ENCODE measurements at places on chromosomes 11 and 22. TPM values are rescaled to one million over a fixed set of nuclear protein-coding genes. Genes with fewer than 3 reads are reported as not detected.

The SHISAL1 gene
- total RNA-seq, result 0.46 TPM

The ANKRD42 gene
- total RNA-seq, result 12.7 TPM

- H3K4me1 ChIP-seq, result no peaks in the 10 kb centered on the region
- H3K27me3 ChIP-seq, result no peaks in the 10 kb centered on the region
- no peak for DNase-seq
Measured at GRCh38 chr22:20744456-20744855, 29.5 kb upstream of the SERPIND1 start.

DNA sequence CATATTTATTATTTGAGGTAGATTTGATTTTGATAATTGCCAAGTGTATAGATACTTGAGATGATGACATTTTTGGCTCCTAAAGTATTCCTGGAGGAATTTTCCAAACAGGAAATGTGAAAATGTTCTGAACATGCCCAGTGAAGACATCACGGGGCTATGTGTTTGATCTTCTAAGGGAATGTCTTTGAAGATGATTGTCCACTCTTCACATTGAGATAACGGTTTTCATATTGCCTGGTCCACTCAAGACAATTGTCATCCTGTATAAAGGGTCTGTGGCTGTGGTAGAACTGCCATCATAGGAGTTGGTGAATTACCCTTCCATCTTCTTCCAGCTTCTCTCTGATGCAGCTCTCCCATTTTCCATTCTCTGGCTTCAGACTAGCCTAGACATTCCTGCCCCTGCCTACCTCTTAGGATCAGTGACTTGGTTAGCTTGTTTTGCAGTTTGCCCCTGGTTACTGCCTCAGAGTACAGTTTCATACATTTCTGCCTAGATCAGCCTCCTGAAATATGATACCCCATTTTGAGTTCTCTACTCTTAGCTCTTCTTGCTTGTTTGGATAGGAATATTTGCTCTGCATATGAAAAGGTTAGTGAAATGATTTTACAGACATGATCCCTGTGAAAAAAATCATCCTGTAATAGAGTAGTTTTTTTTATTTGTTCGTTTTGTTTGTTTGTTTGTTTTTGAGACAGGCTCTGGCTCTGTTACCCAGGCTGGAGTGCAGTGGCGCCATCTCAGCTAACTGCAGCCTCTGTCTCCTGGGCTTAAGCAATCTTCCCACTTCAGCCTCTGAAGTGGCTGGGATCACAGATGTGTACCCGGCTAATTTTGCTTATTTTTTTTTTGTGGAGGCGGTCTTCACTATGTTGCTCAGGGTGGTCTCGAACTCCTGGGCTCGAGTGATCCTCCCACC lies 111.4 kb upstream of the SORL1-AS1 start:
- peaks cover 14% of the 10 kb centered on the region for H3K36me3 ChIP-seq
- H3K27ac ChIP-seq, result peak overlapping the region; percentile 49
- no peak for DNase-seq
- H3K4me1 ChIP-seq, result peaks cover 22% of the 10 kb centered on the region
- no peak overlapping the region for H3K4me3 ChIP-seq
- H3K27me3 ChIP-seq, result peaks cover 4% of the 10 kb centered on the region

The RAG2 gene
- total RNA-seq, result not detected

- H3K27ac ChIP-seq, result peak overlapping the region; percentile 96
- peak; percentile 55 for DNase-seq
- peaks cover 28% of the 10 kb centered on the region for H3K36me3 ChIP-seq
- peaks cover 45% of the 10 kb centered on the region for H3K4me1 ChIP-seq
- H3K4me3 ChIP-seq, result peak overlapping the region; percentile 90
Measured at GRCh38 chr11:57324154-57324885, 432 bp downstream of the TNKS1BP1 start.

The PYGM gene
- total RNA-seq, result 1.4 TPM

DNA sequence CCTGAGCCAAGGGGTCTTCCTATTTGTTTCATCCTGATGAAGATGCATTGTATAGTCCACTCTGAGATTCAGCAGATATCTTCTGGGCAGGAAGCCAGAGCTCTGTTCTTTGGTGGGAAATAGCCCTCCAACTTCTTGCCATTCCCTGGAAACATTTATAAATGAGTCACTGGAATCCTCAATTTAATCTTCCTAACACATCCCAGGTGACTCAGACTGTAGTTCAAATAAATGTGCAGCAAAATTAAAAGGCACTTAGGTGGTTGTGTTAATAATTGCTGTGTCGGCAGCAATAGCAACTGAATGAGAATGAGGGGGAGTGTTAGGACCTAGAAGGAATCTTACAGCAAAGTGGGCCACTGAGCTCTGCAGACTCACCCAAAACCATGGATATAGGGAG lies 108.6 kb downstream of the INSC start:
- no peak overlapping the region for H3K27ac ChIP-seq
- H3K27me3 ChIP-seq, result no peaks in the 10 kb centered on the region
- no peak overlapping the region for H3K4me3 ChIP-seq

DNA sequence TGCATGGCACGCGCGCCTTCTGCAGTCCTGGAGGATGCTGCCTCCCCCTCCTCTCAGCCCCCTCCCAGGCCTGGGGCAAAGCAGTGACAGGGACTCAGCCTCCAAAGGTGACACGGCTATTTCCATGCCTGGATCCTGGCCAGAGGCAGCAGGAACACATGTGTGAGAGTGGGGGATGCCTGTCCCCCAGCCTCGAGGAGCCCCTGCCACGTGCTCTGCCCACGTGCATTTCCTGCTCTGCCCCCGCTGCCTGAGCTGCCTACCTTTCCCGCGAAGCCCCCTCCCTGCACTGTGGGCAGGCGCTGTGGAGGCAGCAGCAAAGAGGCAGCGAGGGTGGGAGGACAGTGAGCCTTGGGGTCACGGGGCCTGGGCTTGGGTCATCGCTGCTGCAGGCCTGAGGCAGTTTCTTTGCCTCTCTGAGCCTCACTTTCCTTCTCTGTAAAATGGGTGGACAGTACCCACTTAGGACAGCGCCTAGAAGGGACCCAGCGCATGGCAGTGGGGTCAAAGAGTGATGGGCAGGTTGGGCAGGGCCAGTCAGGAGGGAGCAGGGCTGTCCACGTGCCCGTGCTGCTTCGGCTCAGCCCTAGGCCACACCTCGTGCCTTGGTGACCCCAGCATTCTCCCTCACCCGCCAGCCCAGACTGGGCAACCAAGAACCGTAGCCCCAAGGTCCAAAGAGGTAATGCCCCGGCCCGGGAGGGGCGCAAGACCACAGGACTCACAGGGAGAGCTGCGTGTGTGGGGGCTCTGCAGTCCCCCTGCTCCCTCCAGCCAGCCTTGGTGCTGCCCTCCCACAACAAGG lies 48.6 kb downstream of the FLRT1 start:
- no peak for DNase-seq
- H3K27me3 ChIP-seq, result peaks cover 18% of the 10 kb centered on the region
- H3K4me1 ChIP-seq, result peaks cover 25% of the 10 kb centered on the region
- no peaks in the 10 kb centered on the region for H3K36me3 ChIP-seq
- no peak overlapping the region for H3K4me3 ChIP-seq

The PTS gene
- 46.3 TPM for total RNA-seq

GRCh38 chr11:110185121-110185591 lies 92.0 kb downstream of the ZC3H12C start:
- no peak overlapping the region for H3K4me3 ChIP-seq
- peaks cover 13% of the 10 kb centered on the region for H3K4me1 ChIP-seq
- no peaks in the 10 kb centered on the region for H3K36me3 ChIP-seq
- DNase-seq, result no peak

The JAML gene
- total RNA-seq, result 0.60 TPM

The SPINDOC gene
- total RNA-seq, result 75.3 TPM

The CLDN5 gene
- not detected for total RNA-seq

- no peak overlapping the region for H3K4me3 ChIP-seq
- H3K27me3 ChIP-seq, result no peaks in the 10 kb centered on the region
- H3K36me3 ChIP-seq, result no peaks in the 10 kb centered on the region
- no peak for DNase-seq
- peaks cover 31% of the 10 kb centered on the region for H3K4me1 ChIP-seq
Measured at GRCh38 chr11:116986521-116987105, 111.6 kb downstream of the SIK3 start.

GRCh38 chr11:41533761-41534160 lies 74.3 kb upstream of the LRRC4C start:
- H3K4me3 ChIP-seq, result no peak overlapping the region
- no peak for DNase-seq
- no peaks in the 10 kb centered on the region for H3K27me3 ChIP-seq
- no peak overlapping the region for H3K27ac ChIP-seq

- H3K27ac ChIP-seq, result no peak overlapping the region
- no peak for DNase-seq
- peaks cover 6% of the 10 kb centered on the region for H3K27me3 ChIP-seq
- no peak overlapping the region for H3K4me3 ChIP-seq
- H3K36me3 ChIP-seq, result no peaks in the 10 kb centered on the region
Measured at GRCh38 chr11:129589190-129589860, 213.7 kb downstream of the BARX2 start.

The MS4A12 gene
- total RNA-seq, result not detected

The RIMBP3B gene
- total RNA-seq, result 0.65 TPM

DNA sequence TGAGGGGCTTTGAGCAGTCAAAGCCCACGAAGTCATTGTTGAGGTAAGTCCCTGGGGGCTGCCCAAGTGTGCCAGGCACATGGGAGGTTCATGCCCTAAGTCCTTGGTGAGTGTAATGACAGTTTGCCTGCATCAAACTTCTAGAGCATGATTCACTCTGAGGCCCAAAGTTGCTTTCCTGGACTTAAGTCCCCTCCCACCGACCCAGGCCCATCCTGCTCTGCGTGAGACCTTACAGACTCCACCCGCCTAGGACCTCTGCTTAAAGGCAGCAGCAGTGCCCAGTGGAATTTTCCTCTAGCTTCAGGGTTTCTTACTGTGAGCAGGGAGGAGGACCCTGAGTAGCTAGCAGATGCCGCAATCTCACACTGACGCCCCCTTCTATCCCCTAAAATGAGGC lies 5.7 kb upstream of the PVALB start:
- no peak overlapping the region for H3K27ac ChIP-seq
- no peaks in the 10 kb centered on the region for H3K36me3 ChIP-seq
- no peaks in the 10 kb centered on the region for H3K4me1 ChIP-seq

GRCh38 chr11:86369668-86370067 lies 5.0 kb upstream of the CCDC81 start:
- no peak for DNase-seq
- H3K36me3 ChIP-seq, result peaks cover 3% of the 10 kb centered on the region

The PTPN5 gene
- 11.3 TPM for total RNA-seq

DNA sequence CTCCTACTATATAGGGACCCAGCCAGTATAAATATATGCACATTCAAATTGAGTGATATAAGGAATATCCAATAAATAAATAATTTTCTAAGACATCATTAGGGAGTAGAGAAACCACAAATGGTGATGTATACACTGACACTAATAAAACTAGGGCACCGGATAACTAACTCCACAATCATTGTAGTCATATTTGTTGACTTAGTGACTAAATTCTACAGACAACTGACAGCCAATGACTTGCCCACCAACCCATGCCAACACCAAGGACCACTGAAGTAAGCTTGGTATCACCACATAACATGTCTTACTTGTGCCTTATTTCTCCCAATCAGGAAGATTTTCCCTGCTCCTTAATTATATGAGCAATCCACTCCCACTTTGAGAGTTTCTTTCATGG lies 139.6 kb upstream of the TRPC6 start:
- no peak for DNase-seq
- no peak overlapping the region for H3K4me3 ChIP-seq
- no peaks in the 10 kb centered on the region for H3K4me1 ChIP-seq
- H3K36me3 ChIP-seq, result no peaks in the 10 kb centered on the region

The PUS3 gene
- total RNA-seq, result 12.7 TPM
